ENCODE measurements at places on chromosomes 12 and 14.

DNA sequence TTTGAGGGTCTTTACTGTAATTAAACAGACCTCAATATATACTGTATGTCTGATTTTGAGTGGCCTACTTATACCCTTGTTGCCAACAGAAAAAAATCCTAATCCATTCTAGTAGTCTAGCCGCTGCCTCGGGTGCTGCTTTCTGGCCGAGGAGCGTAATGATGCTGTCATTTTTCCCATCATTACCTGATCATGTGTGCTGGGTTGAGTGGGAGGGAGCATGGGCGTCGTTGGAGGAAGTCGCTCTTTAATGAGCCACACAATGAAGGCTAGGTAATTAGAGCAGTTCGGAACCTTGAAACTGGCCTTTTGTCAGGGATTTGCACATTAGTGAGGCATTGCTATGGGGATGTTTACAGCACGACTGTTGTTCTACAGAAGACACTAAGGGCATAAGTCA, 76.1 kb upstream of the RFX4 start:
- no peak for DNase-seq

- DNase-seq, result no peak
These were observed 50.7 kb downstream of the TPCN1 start for GRCh38 chr12:113271853-113272561.

DNA sequence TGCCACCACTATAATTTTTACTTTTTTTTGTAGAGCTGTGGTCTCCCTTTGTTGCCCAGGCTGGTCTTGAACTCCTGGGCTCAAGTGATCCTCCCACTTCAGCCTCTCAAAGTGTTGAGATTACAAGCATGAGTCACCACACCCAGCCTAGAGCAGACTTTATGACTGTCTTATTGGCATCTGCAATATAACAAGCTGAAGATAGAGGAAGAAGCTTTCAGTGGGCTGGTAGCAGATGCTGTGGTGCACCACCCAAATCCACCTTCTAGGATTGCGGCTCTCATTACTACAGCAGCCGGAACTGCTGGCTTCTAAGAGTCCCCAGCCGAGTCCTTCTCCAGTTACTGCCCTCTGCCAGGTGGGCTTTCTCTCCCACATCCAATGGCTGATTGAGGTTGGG, 7.6 kb upstream of the STK38L start:
- DNase-seq, result no peak

- DNase-seq, result peak; percentile 75
These were observed 422 bp upstream of the AK7 start for GRCh38 chr14:96391293-96392118.

DNA sequence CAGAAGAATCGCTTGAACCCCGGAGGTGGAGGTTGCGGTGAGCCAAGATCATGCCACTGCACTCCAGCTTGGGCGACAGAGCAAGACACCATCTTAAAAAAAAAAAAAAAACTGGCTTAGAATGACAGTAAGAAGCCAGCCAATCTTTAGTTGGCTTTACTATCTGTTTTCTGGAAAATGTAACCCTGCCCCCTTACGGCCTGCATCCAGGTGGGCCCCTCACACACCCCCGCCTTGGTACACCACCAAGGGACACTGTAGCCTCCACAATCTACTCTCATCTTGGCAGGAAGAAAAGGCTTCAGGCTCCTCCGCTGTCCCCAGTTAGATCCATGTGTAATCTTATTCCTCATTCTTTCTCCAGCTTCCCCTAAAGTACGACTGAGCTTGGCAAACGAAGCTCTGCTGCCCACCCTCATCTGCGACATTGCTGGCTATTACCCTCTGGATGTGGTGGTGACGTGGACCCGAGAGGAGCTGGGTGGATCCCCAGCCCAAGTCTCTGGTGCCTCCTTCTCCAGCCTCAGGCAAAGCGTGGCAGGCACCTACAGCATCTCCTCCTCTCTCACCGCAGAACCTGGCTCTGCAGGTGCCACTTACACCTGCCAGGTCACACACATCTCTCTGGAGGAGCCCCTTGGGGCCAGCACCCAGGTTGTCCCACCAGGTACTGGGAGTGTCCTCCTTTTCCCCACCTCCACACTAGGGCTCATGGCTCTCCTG, 6.6 kb downstream of the TAPBPL start:
- no peak for DNase-seq

GRCh38 chr12:47382305-47382704, 302.5 kb upstream of the AMIGO2 start:
- DNase-seq, result no peak

- no peak for DNase-seq
These were observed 28.8 kb upstream of the CEP83 start for GRCh38 chr12:94488463-94488862.

DNA sequence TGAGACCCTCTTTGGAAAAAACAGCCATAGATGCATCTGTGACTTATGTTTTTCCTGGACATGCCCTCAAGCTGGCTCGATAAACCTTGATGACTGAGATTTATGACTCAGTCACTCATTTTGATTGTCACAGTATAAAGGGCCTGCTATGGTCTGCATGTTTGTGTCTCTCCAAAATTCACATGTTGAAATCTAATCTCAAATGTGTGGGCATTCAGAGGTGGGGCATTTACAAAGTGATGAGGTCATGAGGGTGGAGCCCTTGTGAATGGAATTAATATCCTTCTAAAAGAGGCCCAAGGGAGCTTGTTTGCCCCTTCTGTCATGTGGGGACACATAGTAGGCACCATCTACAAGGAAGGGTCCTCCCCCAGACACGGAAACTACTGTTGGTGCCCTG, 372.9 kb downstream of the APAF1 start:
- DNase-seq, result no peak

- DNase-seq, result peak; percentile 83
These were observed 105.2 kb upstream of the ATF7IP start for GRCh38 chr12:14260011-14260993.

- no peak for DNase-seq
These were observed 66.4 kb upstream of the FLRT2 start for GRCh38 chr14:85463512-85463911.

DNA sequence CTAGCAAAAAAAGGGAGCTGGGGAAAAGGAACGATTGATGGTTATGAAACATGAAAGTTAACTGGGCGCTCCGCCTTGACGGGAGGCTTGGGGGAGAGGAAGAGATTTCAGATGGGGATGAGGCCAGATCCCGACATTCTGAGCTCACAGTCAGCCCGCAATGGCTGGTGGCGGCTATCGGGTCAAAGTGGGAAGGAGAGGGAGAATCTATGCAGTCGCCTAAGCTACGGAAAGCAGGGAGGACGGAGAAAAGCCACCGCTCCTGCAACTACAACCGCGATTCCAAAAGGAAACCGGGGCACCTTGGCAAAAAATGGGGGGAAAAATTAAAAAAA, 502 bp downstream of the MPHOSPH9 start:
- no peak for DNase-seq

DNA sequence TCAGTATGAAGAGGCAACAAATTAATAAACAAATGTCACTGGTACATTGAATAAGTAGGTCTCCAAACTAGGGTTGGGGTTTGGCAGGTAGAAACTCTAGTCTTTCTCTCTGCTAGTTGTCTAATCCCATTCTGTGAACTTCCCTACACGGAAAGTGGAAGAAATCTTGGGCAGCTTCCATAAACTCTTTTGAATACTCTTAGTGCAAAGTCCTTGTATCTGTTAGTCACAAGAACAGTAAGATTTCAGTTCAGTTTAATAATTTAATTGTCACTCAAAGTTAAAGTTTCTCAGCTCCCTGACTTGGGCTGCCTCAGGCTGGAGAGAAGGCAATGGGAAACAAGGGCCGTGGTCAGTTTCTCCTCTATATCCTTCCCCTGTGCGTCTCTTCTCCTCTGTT, 135.4 kb upstream of the MDM1 start:
- DNase-seq, result no peak

DNA sequence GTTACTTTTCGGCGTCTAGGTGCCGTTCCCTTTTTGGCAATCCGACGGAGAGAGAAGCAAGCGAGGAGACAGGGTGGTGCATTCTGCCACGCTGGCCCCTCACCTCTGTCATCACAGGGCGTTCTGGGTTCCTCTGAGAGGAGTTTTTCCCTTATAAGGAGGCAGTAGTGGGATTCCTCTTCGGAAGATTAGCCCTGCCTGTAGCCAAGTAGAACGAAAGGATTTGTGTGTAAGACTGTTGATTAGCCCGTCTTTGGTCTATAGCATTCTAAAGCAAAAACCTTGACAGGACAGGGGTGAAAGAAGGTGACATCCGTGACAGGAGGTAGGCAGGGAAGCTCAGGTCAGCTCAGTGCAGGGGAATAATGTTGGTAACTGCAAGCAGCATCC, 9.1 kb upstream of the NEMF start:
- no peak for DNase-seq

GRCh38 chr12:79658221-79658620, 32.5 kb downstream of the PAWR start:
- DNase-seq, result no peak

DNA sequence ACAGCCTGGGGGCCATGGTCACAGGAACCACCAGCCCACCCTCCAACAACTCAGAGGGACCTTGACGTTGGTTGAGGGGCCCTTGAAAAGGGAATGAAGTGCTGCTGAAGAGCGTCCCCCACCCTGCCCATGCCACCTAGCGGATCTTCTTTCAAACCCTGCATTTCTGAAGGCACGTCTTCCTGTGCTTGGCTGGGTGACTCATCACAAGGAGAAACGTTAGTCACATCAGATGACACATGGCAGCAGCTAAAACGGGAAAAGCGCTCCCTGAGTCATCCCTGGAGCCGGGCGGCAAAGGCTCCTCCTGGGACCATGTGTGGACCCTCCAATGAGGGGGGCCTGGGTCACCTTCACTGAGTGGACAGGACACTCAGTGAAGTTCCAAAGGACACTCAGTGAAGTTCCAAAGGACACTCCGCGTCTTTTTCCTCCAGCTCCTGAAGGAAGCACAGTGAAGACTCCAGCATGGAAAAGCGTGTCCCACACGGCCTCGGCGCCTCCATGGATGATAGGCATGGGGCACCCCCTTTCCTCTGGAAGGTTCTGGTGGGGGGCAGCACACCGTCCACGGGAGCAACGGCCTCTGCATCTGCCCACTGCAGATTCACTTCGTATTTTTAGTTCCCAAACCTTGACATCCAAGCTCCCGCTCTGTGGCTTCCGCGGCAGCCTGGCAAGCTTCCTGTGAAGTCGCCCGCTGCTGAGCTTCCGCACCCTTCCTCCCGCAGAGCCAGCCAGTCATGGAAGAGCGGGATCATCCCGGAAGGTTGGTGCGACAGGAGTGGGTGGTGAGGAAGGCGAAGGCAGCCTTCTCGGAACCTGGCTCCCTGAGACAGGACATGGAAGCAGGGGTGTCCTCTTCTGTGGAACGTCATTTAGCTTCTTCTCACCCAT, 383.4 kb downstream of the VRK1 start:
- no peak for DNase-seq

DNA sequence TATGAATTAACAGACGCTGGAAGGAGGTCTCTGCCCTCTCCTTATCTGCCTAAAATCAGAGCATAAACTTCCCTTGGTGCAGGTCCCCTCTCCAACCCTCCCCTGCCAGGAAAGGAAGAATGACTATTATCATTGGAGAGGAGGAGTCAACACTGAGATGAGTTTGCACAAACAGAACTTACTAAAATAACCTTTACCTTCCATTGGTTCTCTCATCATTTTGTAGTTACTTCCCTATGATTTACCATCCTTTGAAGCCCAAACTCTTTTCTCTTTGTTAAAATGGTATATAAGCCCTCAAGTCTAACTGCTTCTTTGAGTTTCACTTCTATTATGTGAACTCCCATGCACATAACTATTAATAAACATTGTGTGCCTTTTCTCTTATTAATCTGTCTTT, 64.2 kb upstream of the EEA1 start:
- no peak for DNase-seq

DNA sequence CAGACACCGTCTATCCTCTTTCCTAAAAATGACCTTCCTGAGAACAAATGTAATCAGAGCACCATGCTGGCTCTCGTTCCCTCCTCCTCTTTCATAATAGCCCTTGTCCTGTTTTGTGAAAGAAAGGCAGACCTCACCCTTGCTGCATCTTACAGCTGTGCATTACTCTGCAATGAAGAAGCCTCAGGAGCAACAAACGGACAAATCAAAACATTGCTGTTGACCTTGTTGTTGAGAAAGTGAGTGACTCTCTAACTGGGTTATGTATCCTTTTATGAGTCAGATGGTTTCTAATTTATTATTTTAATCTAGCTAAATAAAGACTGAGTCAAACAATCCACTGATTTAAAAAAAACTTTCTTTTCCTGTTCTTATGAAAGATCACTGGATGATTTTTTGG, 180.9 kb downstream of the RPS29 start:
- no peak for DNase-seq

DNA sequence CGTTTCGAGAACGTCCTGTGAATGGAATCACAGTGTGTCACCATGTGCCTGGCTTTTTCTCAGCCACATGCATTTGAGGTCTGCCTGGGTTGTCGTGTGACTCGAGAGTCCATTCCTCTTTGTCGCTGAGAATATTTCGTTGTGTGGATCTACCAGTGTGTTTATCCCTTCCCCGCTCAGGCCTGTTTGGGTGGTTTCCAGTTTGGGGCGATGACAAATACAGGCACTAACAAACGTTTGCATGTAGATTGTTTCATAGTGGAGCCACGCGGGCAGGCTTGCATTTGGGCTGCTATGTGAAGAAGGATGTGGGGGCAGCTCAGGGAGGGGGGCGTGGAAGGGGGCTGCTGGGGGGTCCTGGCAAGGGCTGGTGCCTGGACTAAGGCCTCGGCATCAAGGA, 14.1 kb downstream of the RIN3 start:
- no peak for DNase-seq

DNA sequence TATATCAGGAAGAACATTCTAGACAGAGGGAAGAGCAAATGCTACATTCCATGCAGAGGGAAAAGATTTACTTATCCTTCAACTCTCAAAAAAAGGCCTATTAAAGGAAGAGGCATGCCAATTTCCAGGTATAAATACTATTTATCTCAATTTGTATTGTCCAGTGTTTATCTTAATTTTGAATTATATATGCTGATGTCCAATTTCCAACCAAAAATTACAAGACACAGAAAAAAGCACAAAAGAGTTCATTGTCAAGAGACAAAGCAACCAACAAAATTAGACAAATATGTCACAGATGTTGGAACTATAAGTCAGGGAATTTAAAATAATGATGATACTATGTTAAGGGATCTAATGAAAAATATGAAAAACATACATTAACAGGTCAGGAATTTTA, 286.6 kb upstream of the SFSWAP start:
- DNase-seq, result no peak

GRCh38 chr14:21226467-21226866, 42.8 kb downstream of the HNRNPC start:
- no peak for DNase-seq

- DNase-seq, result no peak
These were observed 229.7 kb upstream of the NPAS3 start for GRCh38 chr14:32709027-32709426.

- DNase-seq, result no peak
These were observed 212.5 kb upstream of the RTL1 start for GRCh38 chr14:101116065-101116464.

DNA sequence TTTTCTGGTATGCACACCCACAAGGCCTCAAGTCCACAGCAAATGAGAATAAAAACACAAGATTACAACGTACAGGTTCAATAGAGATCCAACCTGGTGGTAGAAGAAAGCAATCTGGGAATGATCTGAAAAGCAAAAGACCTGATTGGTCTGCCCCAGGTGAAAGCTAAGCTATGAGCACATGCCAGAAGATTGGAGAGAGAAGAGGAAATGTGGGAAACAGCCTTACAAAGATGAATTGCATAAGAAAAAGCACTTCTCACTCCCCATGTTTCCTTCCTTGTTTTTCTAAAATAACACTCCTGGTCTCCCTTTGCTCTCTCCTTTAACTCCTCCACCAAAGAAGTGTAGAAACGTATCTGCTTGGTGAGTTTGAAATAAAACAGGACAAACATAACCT, 77.3 kb upstream of the ANO6 start:
- DNase-seq, result no peak

Data from right renal pelvis (tissue), 4 donors.